ENCODE measurements at places on chromosomes 11 and 22.

DNA sequence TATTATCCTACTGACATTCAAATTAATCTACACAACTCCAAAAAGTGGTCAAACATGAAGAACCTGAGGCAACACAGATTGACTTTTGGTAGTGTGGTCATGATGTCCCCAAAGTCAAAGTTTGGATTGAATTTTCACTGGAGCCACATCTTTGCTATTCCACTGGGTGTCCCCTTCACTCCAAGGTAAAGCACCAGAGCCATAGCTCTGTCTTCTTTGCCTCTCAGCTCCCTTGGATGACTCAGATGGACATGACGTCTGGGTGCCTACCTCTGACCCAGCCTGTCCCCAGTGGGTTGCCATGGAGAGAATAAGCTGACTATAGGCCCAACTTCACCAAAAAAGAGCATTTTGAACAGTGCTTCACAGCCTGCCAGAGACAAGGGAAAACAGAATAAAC is 57.4 kb upstream of the ARHGAP42 start:
- no peak for DNase-seq

GRCh38 chr22:26887916-26888315 is 230.5 kb downstream of the MIAT start:
- DNase-seq: no peak

DNA sequence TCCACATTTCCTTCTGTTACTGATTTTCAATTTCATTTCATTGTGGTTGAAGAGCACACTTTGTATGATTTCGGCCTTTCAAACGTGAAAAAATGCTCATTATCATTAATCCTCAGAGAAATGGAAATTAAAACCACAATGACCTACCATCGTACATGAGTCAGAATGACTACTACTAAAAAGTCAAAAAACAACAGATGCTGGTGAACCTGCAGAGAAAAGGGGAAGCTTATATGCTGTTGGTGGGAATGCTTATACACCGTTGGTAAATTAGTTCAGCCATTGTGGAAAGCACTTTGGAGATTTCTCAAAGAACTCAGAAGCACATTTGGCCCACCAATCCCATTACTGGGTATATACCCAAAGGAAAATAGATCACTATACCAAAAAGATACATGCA is 57.6 kb downstream of the DLG2 start:
- DNase-seq: no peak

- DNase-seq: no peak
Measured at GRCh38 chr11:108994887-108995286, 330.0 kb downstream of the DDX10 start.

DNA sequence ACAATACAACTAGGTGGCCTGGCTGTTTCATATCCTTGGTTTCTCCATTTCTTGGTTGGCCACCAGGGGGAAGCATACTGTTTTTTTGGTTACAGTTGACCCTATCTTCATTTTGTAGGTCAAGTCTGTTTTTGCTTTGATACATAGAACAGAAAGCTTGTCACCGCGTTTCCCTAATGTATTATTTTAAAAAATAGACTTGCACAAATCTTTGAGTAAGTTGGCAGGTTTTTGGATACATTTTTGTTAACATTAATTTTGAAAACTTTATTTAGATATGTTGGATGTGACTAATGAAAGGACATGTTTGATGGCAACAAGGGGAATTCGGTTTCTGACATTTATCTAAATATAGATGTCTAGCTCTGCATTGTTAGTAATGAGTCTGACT is 3.0 kb downstream of the NCR3LG1 start:
- no peak for DNase-seq

DNA sequence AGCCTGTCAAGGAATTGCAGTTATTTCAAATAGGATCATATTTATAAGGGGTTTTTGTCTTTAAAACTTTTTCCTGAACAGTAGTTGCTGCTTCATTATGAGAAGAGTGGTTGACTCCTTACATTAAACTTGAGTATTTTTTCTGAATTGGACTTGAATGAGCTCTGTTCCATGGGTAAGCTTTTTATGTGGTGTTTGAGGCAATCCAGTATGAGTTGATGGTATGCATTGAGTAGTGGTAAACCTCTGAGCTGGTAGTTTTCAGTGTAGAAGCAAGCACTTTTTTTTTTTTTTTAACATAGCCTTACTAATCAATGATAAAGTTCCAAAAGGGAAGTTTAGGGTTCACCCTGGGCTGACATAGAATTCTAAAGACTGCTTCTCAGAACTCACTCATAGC is 3.4 kb downstream of the KMT2A start:
- no peak for DNase-seq

DNA sequence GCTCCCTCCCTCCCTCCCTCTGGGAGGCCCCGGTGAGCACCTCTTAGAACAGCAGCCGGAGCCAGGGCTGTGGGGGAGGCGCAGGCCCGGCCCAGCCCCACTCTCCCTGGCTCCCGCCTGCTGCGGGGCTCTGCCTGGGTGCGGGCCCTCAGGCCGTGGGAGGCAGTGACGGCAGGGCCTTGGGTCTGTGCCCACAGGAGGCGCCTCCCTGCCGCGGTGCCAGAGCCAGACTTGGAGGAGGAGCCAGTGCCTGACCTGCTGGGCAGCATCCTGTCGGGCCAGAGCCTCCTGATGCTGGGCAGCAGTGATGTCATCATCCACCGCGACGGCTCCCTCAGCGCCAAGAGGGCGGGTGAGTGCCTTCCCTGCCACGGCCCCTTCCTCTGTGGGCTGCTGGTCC is 9.5 kb downstream of the IRF7 start:
- DNase-seq: no peak

DNA sequence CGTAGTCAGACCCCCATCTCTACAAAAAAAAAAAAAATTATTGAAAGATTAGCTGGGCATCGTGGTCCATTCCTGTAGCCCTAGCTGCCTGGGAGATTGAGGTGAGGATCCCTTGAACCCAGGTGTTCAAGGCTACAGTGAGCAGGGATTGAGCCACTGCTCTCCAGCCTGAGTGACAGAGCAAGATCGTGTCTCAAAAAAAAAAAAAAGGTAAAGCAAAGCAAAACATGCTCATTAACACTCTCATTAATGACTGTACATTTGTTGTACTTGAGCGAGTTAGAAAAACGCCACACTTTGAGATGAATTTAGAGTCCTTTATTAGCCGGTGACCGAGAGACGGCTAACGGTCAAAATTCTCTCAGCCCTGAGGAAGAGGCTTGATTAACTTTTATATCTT is 6.2 kb upstream of the SERHL2 start:
- no peak for DNase-seq

- DNase-seq: no peak
Measured at GRCh38 chr11:81946831-81947230, 786.8 kb downstream of the FAM181B start.

- no peak for DNase-seq
Measured at GRCh38 chr11:86446163-86446923, 71.7 kb downstream of the CCDC81 start.

DNA sequence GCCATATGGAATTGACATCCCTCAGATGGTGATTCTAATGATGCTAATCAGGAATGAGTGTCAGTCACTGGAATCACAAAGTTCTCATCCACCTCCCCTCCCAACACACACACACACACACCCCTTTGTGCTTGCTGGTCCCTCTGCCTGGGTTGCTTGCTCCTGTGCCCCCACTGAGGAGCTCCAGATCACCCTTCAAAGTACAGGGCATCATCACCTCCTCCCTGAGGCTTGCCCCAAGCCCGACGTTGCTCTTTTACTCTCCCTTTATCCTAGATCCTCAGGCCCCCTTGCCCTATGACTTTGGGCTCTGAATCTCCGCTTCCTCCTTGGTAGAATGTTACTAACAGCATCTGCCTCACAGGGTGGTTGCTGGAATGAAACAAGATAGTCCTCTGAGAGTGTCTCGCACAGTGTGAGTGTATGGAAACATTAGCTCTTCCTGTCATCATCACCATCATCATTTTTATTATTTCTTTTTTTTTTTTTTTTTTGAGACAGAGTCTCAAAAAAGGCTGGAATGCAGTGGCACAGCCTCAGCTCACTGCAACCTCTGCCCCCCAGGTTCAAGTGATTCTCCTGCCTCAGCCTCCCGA is 3.4 kb downstream of the TOM1 start:
- DNase-seq: no peak

- DNase-seq: no peak
Measured at GRCh38 chr11:66609721-66610617, 6.5 kb upstream of the RBM14 start.

DNA sequence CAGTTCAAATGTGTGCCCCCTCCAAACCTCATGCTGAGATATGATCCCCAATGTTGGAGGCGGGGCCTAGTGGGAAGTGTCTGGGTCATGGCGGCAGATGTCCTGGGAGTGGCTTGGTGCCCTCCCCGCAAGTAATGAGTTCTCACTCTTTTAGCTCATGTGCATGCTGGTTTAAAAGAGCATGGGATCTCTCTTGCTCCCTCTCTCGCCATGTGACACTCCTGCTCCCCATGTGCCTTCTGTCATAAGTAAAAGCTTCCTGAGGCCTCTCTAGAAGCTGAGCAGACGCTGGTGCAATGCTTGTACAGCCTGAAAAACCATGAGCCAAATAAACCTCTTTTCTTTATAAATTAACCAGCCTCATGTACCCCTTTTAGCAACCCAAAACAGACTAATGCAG is 98.8 kb downstream of the SGSM3 start:
- DNase-seq: no peak

DNA sequence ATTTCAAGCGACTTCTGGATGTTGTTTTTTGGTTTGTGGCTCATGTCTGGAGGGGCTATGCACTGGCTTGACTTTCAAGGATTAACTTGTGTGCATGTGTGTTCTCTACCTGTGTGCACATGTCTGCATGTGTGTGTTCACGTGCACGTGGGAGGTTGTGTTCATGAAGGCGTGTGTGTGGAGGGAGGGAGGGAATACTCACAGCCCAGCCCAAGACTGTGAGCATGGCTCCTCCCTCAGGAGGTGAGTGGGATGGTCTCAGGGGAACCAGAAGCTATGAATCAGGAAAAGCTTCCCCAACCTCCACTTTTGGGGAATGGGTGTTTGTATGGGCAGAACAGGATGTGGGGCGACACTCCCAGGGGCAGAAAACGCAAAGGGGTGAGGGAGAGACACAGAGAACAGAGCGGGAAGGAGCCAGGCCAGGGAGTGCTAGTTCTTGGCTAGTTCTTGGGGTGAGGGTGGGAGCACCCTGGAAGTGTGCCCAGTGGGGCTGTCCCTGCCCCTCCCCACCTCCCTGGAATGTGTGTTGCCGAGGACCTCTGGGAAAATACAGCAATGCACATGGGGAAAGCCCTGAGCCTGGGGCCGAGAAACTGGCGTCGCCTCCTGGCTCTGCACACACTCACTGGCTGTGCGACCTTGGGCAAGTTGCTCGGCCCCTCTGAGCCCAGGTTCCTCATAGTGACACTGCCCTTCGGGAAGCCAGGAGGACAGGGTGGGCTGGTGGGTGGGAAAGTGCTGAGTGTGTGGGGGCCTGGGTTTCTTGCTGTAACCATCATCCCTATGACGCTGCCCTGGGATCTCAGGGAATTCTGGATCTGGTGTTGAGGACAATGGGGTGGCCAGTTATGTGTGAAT is 16.9 kb upstream of the ALX4 start:
- DNase-seq: no peak

DNA sequence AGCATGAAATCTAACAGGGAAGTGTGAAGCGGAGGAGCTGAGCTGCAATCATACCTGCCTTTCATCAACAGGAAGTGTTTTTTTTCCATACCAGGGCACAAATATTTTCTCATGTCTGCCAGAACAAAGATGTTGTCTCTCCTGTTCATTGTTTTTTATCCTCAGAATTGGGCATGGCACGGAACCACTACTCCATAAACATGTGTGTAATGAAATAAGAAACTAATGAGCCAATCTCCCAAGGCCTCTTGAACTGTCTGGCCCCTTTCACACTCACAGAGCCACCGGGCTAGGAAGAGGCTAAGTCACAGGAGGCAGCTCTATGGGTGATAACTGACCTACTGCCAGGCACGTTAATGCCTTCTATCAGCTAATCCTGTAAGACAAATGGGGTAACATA is 124.4 kb downstream of the ETS1 start:
- DNase-seq: no peak

- DNase-seq: no peak
Measured at GRCh38 chr11:93672280-93672679, 10.8 kb downstream of the CEP295 start.

GRCh38 chr11:33451364-33451763 is 194.2 kb downstream of the HIPK3 start:
- no peak for DNase-seq

DNA sequence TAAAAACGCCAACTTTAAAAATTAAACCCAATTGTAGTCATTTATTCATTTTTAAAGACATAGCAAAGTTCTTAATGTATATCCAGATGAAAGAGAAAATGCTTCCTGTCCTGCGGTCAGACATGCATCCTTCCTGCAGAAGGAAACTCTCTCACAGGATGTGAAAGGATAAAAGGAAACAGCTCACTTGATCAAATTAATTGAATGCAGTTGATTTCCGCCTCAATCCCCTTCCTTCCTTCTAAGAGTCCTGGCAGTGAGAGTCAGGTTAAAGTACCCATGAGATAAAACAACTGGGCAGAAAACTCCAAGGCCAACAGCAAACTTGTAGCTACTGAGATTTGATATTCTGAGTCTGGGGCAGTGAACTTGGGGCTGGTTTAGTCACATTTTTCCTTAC is 38.5 kb downstream of the CWC15 start:
- DNase-seq: no peak

- DNase-seq: no peak
Measured at GRCh38 chr11:68145120-68145866, 24.1 kb upstream of the CHKA start.

GRCh38 chr11:2265396-2265795 is 5.0 kb downstream of the ASCL2 start:
- DNase-seq: no peak

- DNase-seq: no peak
Measured at GRCh38 chr11:76026281-76026680, 180.0 kb downstream of the WNT11 start.

DNA sequence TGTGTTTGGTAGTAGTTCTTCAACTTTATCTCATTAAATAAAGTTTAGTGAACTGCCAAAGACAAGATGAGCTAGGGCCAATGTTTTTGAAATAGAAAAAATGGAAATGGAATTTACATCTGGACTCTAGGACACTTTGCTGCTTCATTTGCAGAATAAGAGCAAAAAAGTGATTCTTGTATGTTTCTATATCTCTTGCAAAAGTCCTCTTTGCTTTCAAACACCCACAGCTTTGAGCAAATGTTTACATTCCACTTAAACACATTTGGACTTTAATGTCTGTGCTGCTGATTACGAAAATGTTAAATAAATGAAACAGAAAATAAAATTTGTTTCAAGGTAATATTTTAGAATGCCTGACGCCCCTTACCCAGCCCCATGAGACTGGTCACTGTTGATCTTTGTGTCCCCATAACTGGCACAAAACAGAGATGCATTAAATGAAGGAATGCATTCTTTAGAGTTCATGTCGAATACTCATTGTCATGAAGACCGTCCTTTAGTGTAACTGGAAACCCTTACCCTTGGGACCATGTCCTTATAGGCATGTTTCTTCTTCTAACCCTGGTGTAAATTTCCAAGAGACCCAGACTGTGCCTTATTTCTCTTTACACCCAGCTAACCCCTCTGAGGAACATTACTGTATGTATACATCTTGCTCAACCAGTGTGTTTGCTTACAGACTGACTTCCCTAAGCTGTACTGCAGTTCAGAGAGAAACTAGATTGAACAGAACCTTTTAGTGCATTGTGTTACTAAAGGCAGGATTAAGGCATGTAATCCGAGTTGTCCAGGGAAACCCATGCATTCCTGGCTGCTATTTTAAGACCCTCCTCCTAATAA is 199.7 kb downstream of the NAV2 start:
- no peak for DNase-seq

GRCh38 chr22:27723708-27724107 is 77.8 kb downstream of the MN1 start:
- DNase-seq: no peak
